KBM-7 (cell line): ENCODE measurements at places on chromosomes 5 and 9.

- DNase-seq = no peak
Measured at GRCh38 chr9:81833563-81834345, 94.5 kb upstream of the SPATA31D4 start.

GRCh38 chr5:53987101-53987500 is 323.3 kb downstream of the ARL15 start:
- DNase-seq = no peak

DNA sequence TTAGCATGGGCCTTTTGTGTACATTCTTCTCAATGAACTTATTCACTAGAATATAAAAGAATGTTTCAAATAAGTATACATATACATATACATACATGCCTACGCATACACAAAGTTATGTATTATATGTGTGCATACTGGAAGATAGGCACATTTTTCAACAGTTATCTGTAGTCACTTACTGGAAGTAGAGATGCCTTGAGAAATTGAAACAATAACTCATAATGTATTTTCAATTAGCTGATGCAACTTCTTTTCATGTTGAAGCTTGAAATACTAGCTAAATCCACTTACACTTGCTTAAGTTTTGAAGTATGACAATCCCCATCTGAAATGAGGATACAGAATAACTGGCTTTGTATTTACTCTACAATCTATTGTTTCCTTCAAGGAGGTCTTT is 469.0 kb upstream of the PTGER4 start:
- DNase-seq = no peak

DNA sequence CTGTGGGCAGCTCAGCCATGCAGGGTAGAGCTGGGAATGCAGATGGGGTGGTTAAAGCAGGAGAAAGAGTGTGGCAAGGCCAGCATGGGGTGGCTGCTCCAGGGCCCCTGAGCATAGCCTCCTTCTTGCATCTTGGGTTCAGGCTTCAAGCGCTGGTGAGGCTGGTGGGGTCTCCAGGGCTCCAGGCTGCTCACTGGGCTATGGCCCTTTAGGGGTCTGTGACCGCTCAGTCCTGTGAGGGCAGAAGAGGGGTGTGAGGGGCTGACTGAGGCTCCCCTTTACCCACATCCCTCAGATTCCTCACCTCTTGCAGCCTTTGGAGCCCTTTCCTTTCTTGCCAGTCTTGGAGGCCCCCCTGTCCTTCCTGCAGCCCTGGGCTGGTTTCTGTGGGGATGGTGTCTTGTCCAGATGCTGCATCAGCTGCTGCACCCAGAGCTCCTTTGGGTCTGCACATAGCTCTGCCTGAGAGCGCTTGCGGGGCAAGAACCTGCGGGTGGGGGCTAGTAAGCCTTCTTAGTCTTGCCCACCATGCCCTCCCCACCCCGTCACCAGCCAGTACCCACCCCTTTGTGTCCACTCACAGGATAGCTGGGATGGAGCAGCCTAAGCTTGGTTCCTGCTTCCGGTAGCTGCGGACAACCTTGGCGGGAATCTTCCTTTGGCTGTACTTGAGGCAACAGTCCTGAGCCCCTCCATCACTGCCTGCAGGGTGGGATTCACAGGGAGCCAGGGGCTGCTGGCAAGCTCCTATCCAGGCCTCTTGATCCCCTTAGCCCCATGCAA is 549 bp downstream of the CCL21 start:
- no peak for DNase-seq

DNA sequence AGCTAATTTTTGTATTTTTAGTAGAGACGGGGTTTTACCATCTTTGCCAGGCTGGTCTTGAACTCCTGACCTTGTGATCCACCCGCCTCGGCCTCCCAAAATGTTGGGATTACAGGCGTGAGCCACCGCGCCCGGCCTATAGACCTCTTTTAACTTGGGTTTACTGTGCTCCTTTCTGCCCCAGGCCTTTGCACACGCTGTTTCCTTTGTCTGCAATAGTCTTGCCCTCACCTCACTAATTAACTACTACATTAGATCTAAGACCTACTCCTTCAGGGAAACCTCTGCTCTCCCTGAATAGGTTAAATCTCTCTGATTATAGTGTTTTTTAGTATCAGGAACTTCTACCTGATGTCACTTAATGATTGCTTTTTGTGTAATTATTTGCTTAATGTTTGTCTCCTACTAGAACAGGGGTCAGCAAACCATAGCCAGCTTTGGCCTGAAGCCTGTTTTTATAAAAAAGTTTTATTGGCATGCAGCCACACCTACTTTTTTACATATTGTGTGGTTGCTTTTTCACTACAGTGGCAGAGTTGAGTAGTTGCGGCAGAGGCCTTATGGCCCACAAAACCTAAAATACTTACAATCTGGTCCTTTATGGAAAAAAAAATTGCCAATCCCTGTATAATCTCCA is 31.2 kb upstream of the TLE1 start:
- DNase-seq = no peak

DNA sequence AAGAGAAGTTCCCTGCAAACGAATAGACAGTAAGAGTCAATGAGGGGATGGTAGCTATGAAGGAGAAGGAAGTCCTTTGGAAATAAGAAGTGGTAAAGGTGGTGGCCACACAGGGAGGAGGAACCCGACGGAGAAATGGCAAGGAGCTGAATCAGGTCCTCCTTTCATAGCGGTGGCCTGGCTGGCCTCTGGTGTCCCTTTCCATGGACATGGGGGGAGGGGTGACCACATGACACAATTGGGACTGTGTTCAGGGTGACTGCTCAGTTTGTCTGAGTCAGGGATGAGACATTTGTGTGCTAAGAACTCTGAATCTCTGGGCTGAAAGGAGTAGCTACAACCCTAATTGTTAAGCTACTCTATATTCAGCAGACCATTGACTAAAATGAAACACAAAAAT is 28.7 kb upstream of the TIMD4 start:
- DNase-seq = no peak

DNA sequence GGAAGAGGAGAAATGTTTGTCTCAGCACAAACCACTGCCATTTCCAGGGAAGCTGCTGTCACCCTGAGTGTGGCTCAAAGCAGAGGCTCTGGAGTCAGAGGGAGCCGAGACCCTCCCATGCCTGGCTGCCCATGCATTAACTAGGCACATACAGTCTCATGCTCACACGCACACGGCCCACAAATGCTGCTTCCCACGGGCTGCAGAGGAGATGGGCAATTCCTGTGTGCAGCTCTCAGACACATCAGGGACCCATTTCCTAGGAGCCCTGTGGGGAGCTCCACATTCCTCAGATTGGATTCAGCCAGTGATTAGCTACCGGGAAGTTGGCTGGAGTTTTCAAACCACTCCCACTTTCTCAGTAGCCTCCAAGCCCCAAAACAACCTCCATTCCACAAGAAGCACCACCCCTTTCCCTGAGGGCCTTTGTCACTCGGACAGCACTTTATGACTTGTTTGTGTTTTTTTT is 9.1 kb upstream of the PTGES start:
- no peak for DNase-seq

DNA sequence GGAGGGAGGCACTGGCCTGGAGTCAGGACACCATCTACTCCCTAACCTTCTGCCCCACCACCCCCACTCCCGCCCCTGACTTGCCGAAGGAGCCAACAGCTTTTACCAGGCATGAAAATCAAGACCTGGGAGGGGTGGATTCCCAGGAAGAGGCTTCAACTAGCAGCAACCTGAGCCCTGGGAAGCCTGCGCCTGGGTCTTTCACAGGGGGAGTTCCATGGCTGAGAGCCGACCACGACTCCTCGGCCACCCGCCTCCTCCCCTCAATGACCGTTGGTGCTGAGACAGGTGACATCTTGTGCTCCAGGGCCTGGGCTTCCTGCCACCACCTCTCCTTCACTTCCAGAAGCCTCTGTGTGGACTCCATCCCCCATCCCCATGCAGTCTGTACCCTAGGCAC is 37.1 kb downstream of the BARX1 start:
- no peak for DNase-seq
